Cardiac fibroblast (primary cell): ENCODE measurements at places on chromosomes 2 and 18.

- DNase-seq: no peak
Measured at GRCh38 chr2:191082321-191082720, 68.3 kb upstream of the STAT1 start.

- no peak for DNase-seq
Measured at GRCh38 chr2:81987370-81987769, 1682.8 kb upstream of the LRRTM1 start.

DNA sequence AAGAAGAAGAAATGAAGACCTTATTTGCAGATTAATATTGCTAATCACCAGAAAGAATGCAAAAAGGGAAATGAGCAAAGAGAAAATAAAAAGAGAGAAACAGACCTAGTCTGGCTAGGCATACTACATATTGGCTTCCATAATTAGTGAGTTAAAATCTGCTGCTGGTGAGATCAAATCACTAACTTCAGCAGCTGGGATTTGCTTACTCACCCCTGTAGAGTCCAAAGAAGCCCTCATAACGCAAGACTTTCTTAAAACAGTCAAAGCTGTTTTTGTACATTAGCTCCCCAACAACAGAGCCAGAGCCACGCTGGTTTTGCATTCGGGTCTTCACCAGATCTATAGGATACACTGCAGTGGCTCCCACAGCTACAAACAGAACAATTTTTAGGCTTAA, 80.9 kb downstream of the SLC25A12 start:
- DNase-seq: no peak

DNA sequence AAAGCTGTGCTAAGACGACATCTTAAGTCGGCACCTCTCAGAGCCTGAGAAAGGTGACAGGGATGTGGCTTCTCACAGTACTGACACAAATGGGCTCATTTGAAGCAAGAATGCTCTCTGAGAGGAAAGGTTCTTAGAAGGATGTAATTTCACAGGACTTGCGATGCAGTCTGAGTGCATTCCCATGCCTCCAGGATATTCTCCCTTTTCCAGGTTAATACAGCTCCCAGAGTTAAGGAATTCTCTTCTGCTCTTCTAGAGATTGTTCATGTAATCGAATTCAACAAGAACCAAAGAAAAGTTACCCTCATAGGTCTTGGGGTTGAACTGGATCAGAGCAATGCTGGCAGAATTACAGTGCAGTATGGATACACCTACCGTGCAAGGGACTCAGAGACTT, 131.0 kb downstream of the GALR1 start:
- no peak for DNase-seq

DNA sequence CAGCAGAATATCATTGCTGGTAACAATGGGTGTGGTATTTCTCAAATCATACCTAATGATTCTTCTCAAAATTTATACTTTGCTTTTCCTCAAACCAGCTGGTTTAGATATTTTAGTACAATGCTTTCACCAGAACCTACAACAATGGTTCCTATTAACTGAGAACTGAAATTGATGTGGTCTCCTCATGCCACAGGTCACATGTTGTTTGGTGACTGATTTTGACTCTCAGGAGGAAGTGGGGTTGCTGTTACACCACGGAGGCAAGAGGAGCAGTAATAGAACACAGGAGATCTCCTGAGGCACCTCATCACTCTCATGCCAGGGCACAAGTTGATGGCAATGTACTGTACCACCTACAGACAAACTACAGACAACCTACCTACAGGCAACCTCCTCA, 3.0 kb upstream of the CEP68 start:
- DNase-seq: no peak
